Activated naive CD4-positive, alpha-beta T cell treated with anti-CD3 and anti-CD28 coated beads, Interleukin-2, amount 50 U/mL, for 16 hours (primary cell): ENCODE measurements at places on chromosomes 7 and 10.

GRCh38 chr10:3467052-3467951 lies 294.7 kb upstream of the PITRM1 start:
- no peak for DNase-seq

GRCh38 chr10:112160834-112161233 lies 22.7 kb downstream of the GPAM start:
- DNase-seq, result no peak

GRCh38 chr10:89100680-89101079 lies 106.4 kb downstream of the CH25H start:
- no peak for DNase-seq

DNA sequence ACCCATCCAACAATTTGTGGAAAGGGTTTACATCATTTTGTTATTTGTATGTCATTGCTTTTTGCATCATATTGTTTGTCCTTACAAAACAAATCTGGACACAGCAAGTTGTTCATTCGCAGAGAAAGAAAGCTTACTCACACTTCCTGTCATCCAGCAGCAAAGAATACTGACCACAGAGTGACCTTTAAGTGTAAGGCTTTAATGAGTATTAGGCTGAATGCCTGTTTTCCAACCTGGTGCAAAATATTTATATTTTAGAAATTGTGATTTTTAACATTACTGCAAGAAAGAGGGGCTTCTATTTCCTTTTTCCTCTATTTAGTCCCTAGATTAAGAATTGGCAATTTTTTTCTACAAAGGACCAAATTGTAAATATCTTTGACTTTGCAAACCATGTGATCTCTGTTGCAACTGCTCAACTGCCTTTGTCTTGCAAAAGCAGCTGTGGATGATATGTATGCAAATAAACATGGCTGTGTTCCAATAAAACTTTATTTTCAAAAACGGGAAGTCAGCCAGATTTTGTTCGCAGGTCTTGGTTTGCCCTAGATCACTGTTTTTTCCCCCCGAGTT lies 27.8 kb upstream of the ITGB1 start:
- DNase-seq, result no peak

- no peak for DNase-seq
Measured at GRCh38 chr7:72710983-72711382, 117.0 kb downstream of the TYW1B start.

GRCh38 chr7:30933124-30933974 lies 21.7 kb downstream of the AQP1 start:
- DNase-seq, result no peak

DNA sequence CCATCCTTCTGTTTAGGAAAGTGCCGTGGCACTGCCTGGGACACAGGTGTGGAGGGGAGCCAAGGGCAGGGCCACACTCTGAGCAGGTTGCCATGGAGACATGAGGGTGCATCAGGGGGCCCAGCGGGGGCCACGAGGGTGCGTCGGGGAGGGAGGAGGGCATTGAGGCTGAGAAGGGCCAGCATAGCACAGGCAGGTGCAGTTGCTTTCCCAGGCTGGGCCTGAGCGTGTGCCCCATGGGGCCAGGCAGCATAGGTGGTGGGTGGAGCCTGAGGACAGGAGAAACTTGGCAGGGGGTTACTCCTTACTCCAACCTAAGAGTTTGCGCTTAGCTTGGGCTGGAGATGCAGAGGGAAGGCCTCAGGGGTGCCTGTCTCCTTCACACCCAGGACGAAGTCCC lies 15.2 kb downstream of the YKT6 start:
- DNase-seq, result no peak

GRCh38 chr7:94050046-94050445 lies 45.9 kb upstream of the BET1 start:
- DNase-seq, result no peak

GRCh38 chr10:26025523-26025922 lies 91.5 kb downstream of the MYO3A start:
- no peak for DNase-seq

GRCh38 chr7:1812509-1813393 lies 142.7 kb downstream of the ELFN1 start:
- DNase-seq, result no peak

DNA sequence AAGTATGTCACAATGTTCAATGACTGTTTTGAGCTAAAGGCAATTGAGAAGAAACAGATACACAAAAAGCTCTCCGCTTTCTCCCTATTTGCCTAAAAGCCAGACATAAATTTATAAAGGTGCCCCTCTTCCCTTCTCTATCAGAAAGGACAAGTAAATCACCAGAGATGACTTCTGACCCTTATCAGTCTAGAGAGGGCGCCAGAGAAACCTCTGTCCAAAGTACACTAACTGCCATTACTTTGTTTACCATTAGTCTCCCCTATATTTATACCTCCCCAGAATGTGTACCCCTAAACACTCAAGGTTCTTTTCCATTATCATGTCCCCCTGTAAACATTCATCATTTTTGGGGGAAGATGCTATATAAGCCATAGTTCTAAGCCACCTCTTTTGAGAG lies 49.3 kb downstream of the TPK1 start:
- no peak for DNase-seq

- no peak for DNase-seq
Measured at GRCh38 chr10:11425296-11425610, 186.2 kb downstream of the USP6NL start.
